ENCODE measurements at places on chromosomes 2 and 18.

GRCh38 chr18:8365528-8365927 lies 243.7 kb upstream of the RAB12 start:
- DNase-seq = no peak

GRCh38 chr2:4445821-4446220 lies 742.4 kb downstream of the DCDC2C start:
- no peak for DNase-seq

- no peak for DNase-seq
These were observed 3.6 kb upstream of the RNF144A start for GRCh38 chr2:6913415-6914157.

- no peak for DNase-seq
These were observed 145.5 kb downstream of the ADCYAP1 start for GRCh38 chr18:1050012-1050657.

DNA sequence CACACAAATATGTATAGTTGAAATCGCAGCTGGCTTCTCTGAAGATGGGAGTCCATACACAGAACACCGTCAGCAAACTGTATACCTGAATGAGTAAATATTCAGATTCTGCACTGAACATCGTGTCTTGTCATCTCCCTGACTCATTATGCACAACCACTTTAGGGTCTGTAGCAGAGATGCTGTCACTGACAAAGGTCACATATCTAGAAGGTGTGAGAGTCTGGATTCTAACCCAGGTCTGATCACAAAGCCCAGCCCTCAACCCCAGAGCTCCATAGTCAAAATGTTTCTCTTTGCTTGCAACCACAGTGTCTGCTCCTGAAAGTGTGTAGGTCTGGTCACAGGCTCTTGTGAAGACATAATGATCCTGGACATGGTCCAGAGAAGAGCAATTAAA lies 78.3 kb upstream of the PAX8 start:
- DNase-seq = no peak

DNA sequence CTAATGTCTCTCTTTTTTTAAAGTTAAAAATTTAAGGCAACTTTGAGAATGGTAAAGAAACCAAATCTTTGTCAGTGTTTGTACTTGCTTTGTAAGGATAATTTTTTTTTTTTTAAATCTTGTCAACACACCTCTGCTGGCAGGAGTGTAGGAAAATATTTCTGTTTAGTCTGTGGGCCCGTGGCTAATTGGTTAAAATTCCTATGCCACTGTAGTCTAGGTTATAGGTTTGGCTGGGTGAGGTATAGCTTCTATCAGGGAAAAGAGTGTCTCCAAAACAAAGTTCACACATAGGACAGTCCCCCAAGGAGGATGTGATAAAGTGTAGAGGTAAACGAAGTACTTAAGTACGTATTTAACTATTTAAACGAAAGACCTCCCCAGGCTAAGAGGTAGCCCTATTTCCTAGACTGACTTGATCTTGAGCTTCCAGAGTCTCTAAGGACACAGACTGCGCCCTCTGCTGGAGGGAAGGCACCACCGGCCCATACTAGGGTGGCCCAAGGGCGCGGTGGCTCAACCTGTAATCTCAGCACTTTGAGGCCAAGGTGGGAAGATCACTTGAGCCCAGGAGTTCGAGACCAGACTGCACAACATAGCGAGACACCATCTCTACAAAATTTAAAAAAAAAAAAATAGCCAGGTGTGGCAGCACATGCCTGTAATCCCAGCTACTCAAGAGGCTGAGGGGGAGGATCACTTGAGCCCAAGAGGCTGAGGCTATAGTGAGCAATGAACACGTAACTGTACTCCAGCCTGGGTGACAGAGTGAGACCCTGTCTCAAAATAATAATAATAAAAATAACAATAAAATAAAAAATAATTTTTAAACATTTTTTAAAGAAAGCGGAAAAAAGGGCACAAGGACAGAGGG lies 8.9 kb downstream of the TEX44 start:
- DNase-seq = peak; percentile 60

DNA sequence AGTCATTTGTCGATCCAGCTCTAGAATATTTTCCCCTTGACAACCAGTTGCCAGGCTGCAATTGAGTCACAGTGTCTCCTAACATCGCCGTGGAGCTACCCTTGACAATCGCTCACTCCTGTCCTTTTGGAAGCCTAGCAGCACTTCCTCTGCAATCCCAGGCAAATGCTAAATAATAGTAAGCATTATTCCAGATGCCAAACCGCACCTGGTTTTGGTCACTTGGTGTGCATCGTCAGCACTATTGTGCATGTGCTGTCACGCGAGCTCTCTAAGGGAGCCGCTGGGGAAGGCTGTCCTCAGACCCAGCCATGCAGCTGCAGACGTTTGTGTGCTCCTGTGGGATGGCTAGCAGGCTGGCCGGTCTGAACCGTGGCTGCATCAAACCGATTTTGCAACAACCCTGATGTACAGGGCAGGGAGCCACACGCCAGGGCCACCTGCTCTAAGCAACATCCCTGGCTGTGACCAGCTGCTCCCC lies 549.5 kb upstream of the ID2 start:
- no peak for DNase-seq

DNA sequence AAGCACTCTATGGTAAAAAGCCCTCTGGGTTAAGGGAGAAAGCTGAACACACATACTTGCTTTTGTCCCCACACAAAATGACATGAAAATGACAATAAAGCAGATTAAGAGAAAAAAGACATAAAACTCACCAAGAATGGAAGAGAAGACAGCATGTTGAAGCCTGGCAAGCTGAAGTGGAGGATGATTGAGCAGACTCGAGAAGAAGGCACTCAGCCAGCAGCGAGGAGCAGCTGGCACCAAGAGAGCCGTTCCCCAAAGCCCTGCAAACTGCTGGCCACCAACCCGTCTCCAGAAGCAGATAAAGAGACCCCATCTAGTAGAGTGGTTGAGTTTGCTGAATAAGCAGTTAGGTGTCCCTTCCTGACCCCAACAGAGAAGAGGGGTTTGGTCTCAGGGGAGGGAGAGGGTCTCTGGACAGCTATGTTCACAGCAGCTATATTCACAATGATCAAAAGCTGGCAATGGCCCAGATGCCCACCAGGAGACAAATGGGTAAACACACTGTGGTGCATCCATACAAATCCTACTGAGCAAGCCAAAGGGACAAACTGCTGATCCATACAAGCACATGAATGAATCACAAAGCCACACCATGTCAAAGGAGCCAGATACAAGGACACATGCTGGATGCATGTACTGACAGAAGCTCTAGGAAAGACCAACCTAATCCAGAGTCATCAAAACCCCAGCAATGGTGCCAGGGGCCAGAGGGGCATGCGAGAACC lies 36.9 kb downstream of the FAM168B start:
- no peak for DNase-seq

- no peak for DNase-seq
These were observed 38.9 kb upstream of the ATP6V1B1 start for GRCh38 chr2:70896765-70897202.

- no peak for DNase-seq
These were observed 700.1 kb downstream of the ADCYAP1 start for GRCh38 chr18:1604751-1605150.

GRCh38 chr18:78996741-78997490 lies 17.3 kb downstream of the SALL3 start:
- DNase-seq = no peak

GRCh38 chr2:241373446-241373845 lies 17.4 kb downstream of the FARP2 start:
- DNase-seq = no peak

Measured in GM06990 (cell line).